ENCODE measurements at places on chromosomes 6 and 20.

- DNase-seq = peak; percentile 86
These were observed 20.6 kb upstream of the HLA-F start for GRCh38 chr6:29702519-29703103.

- DNase-seq = no peak
These were observed 230.7 kb downstream of the PHACTR1 start for GRCh38 chr6:12947151-12947871.

DNA sequence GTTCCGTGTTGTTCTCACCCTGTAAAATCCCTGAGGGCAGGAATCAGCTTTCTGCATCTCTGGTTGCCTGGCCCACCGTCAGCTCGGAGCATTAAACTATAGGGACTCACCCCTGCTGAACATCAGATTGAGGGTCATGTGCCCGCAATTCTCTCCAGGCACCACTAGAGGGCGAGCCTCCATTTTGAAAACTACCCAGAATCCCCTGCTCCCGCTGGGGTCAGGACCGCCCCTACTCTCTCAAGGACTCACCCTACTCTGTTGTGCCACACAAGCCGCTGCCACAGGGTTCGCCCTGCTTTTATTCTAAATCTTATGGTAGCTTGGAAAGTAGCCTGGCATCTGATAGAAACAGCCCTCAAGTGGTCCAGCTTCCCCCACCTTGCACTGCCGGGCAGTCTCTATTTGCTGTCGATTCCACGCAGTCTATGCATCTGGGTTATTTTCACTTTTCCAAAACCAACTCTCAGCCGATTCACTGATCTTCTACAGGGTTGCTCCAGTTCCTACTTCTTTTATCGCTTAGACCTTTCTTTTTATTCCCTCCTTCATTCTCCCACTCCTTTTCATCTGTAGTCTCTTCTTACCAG is 244.1 kb upstream of the QKI start:
- peak; percentile 46 for DNase-seq

- no peak for DNase-seq
These were observed 612.2 kb downstream of the HDGFL1 start for GRCh38 chr6:23181356-23182110.

GRCh38 chr6:164396071-164397047 is 913.0 kb downstream of the C6orf118 start:
- DNase-seq = no peak

- DNase-seq = no peak
These were observed 17.8 kb upstream of the RALGAPB start for GRCh38 chr20:38454556-38455473.

DNA sequence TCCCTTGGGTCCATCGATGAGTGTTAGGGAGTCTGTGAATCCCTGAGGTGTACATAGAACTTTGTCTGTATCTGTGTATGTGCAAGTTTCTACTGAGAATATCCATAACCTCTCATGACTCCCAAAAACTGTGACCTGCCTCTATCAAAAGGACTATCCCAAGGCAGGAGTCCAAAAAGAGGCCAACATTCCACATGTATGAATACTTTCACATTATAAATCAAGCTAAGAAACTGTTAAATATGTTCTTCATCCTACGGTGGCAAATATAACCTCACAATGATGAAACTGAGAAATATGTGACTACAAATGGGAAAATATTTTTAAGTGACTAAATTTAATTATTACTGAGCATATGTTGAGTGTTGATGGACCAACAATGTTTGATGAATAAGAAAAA is 16.1 kb upstream of the STX11 start:
- DNase-seq = no peak

DNA sequence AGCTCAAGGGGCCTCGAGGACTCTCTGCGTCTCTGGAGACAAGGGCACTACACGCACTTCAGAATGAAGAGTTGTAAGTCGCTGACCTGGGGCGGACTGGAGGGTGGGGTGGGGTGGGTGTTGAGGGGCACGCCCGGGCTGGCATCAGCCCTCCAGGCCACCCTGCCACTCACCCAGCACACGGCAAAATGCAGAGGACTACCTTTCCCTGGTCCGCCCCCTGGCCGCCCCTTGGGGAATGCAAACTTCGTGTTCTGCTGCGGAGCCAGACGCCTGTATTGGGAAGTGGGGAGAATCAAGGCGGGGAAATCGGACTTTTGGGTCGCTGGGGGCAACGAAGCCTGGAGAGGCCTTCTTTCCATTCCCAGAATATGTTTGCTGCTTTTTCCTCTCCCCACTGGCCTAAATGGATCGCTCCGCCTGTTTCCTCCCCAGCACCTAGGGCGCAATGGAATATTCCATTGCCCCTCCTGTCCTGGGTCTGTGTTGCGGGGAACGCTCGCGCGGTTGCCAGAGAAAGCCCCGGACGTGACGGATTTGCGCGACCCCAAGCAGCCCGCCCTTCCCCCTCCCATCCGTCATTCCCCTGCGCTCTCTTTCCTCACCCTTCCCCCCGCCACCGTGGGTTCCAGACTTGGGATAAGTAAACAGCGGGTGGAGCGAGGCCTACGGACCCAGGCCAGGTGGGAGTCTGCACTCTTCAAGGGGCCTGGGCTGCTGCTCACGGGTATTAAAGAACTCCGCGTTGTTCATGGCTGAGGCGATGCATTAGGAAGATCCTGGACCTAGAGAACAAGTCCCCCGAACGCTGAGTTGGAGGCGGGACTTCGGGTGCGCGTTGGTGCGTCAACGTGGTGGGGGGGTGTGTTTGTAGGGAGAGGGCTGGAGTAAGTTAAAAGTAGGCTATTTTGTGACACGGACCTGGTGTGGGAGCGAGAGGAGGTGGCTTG is at the start of gene PPT2:
TSS of gene PPT2 (plus strand) at position 578 of the 950 bp plus-strand sequence. CDS start 454 bp downstream, outside the sequence.
- peak; percentile 89 for DNase-seq
